ENCODE measurements at places on chromosomes 11 and 22.

GRCh38 chr11:129090056-129090455, 102.1 kb downstream of the ARHGAP32 start:
- DNase-seq: peak; percentile 21

DNA sequence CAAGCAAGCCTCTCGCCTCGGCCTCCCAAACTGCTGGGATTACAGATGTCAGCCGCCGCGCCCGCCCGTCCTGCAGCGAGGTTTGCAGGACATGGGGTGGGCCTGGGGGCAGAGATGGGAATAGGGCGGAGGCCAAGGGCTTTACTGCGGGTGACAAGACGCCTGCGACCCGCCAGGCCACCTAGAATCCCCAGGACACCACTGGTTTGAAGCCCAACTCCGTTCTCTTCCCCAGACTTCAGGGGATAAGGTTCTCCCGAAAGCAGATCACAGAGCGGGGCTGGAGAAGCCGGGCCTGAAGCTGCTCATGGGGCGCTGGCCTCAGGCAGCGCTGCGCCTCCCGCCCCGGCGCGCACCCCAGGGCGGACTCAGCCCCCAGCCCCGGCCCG, 354 bp downstream of the POLR2L start:
- DNase-seq: no peak

GRCh38 chr11:104432981-104433380, 269.0 kb upstream of the PDGFD start:
- DNase-seq: no peak

DNA sequence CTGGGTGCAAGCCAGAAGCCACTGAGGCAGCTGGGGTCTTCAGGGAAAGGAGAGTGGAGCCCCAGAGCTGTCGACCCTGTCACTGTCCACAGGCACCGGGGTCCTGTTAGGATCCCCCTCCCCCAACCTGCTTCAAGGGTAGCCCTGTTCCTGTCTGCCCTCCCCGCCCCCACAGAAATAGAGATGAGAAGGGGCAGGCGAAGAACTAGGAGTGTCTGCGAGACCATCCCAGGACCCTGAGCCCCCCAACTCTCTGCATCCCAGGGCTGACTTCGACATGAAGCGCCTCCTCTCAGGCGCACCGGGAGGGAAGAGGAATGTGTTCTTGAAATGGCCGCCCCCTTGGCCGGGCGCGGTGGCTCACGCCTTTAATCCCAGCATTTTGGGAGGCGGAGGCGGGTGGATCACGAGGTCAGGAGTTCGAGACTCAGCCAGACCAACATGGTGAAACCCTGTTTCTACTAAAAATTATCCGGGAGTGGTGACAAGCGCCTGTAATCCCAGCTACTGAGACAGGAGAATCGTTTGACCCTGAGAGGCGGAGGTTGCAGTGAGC, 607 bp upstream of the ZNF70 start:
- DNase-seq: no peak

DNA sequence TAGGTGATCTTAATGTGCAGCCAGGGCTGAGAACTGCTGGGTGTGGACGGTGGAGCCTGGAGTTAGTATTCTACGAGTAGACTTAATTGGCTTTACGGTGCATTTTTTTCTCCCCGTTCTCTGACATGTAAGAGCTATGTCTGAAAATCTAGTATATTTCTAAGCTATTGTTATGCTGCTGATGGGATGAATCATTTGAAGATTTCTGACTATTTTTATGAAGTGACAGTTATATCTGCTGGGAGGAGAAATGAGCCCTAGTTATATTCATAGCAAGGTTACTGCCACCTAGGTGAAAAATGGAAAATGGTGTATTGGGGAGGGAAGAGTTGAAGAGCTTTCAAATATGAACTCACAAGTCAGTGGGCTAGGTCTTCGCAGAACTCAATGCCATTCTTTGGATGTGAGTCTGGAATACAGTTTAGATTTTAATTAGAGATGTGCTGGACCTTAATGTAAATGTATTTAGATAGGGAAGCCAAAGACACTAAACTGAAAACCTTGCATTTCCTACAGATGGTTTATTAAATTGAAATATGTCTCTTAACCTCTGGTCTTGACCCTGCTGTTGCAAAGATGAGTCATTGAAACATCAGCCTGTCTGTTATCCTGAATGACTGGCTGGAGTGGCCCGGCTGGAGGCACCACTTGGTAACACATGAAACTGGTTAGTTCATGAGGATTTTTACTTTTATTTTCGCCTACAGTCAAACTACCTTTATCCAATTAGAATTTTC, 293.7 kb downstream of the DDX10 start:
- peak; percentile 36 for DNase-seq

DNA sequence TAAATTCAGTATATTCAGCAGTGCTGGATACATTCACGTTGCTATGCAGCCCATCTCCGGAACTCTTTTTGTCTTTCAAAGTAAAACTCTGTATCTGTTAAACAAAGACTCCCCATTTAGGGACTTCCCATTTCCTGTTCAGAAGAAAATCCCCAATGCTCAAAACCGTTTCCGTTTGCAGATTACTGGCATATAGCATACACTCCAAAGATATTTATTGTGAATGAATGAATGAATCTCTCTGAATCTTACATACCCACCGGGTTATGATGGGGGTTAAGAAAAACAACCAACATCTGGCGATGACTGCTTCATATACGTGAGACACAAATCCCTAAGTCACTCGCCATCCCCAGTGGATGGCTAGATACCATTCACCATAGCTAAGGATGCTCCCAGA, 1.6 kb downstream of the THY1 start:
- DNase-seq: no peak

DNA sequence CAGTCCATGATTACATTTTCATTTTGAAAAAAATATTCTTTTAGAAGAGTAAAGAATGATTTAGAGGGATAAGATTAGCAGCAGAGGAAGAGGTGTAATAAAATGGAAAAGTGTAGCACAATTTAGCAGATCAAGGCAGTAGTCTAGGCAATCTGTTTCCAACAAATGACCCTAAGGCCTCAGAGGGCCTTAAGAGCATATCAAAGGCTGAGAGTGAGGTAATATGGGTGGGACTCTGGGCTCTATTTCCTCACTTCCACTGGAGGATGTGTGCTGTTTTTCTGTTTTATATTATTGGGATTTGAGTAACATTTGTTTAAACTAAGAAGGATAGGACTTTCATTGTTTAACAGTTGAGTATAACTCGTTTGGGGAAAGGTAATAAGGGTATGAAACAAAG, 28.8 kb downstream of the CCDC81 start:
- no peak for DNase-seq

DNA sequence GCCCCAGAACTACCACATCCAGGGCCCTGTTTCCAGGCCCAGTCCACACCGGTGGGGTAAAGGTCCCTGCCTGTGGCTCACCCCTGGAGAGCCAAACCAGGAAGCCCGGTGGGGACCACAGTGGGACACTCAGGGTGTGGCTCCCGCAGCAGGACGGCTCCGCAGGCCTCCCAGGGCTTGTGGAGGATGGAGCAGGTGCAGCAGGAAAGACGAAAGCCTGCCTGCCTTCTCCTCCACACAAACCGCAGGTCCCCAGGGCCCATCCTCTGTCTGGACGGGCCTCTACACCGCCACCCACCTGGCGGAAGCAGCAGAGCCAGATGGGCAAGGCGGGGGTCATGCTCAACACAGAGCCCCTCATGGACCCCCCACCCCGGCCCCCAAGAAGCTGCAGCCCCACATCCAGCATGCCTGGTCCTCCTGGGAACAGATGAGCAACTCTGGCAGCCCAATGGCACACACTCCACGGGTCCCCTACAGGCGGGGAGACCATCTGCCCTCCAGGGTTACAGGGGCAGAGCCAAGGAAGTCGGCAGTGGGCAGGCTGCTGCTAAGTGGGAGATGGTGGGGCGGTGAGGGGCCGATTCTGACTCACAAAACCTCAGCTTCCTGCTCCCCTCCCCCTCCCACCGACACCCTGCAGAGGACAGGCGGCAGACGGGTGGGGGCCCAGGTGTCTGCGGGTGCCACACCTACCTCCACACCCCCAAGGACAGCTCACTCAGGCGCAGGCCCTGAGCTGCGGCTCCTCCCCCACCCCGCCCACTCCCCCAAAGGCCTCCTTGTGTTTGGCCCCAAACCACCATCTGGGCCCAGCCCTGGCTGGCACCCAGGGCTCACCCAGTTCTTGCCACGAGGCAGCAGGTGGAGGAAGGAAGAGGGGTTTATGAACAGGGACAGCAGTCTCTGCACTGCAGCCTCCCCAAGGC, 5.2 kb downstream of the SBF1 start:
- no peak for DNase-seq

DNA sequence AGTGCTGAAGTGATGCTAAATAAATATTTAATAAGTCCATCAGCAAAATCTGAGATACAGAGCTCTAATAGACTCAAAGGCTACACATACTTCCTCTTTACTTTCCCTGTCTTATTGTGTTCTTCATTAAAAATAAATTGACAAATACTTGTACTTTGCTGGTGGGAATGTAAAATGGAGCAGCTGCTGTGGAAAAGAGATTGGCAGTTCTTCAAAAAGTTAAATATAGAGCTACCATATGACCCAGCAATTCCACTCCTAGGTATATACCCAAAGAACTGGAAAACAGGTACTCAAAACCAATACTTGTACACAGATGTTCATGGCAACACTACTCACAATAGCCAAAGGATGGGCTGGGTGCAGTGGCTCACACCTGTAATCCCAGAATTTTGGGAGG, 76.0 kb downstream of the RBFOX2 start:
- DNase-seq: no peak

DNA sequence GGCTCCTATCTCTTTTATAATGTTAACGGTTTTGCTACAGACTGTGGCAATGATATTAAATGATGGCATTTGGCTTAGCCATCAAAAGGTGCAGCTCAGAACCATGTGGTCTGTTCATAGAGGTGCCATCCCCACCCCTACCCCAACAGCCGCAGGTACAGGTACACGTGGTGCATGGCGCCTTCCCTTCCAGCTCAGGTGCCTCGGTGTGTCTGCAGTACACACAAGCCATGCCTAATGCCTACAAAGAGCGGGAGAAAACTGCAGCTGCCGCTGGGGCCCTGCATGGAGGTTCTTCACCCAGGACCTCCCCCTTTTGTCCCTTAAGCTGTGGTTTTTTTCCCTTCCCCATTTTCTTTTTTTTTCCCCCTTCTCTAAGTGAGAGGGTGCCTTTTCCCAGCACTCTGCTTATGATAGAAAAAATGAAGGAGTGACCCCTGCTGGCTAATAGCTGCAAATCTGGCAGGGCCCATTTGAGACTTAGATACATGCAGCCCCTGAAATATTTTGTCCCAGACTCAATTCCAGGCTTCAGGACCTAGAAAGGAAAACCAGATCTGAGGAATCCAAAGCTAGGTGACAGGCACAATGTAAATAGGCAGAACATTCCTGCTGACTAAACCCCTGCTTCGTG, 6.5 kb downstream of the OR52M1 start:
- DNase-seq: no peak

DNA sequence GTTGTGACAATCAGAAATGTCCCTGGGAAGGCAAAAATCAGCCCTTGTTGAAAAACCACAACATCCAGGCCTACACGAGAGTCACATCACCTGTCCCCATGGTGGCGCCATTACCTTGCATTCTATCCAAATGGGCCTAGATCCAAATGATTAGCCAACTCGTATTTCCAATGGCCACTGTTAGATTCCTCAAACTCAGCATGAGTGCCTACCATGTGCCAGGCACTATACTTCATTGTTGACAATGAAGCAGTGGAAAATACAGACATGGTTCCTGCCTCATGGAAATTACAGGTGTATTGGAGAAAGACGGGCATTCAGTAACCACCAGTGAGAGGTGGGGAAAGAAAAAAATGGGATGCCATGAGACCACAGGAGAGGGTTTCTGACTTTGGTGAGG, 29.8 kb upstream of the CREB3L1 start:
- DNase-seq: no peak

DNA sequence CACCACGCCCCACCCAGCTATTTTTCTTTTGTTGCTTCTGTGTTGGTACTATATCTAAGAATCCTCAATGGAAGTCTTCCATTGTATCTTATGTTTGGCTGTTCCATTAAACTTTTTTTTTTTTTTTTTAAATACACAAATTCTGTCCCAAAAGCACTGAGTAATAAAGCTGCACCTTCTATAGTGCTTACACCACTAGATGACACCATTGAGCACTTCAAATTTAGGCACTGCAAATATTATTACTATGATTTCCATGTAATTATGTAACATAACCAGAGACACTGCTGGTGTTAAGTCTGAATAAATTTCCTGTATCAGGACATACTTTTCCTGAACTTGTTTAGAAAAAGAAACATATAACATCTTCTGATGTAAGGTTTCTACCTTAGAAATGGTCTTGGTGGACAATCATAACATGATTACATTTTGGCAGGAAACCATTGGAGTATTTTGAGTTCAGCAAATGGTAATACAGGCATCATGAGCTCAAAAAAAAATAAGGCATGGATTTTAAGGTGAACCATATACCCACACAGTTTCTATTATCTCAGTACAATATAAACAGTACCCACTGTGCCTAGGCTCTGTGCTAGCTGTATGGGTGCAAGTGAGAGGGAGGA, 110.5 kb downstream of the ATG16L2 start:
- peak; percentile 18 for DNase-seq

DNA sequence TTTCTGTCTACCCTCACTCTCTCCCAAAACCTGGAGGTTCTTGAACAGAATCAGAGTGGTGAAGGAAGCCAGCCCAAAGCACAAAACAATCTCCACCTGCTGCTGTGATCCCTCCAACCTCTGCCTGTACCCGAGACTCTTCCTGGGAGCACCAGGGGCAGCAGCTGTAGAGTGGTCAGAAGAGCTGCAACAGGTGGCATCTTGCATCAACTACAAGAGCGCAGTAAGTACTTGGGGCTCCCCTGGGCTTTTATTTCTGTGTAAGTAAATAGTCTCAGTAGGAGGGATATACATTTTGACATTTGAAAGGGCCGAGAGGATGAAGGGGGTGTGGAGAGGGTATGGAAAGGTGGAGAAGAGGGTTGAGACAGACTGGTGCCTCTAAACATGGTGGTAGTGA, 8.3 kb upstream of the UBQLNL start:
- DNase-seq: no peak

GRCh38 chr22:42797011-42797410, 60.1 kb downstream of the ARFGAP3 start:
- no peak for DNase-seq

- no peak for DNase-seq
Observed at GRCh38 chr22:35071784-35072183, 5.8 kb downstream of the ISX start.

DNA sequence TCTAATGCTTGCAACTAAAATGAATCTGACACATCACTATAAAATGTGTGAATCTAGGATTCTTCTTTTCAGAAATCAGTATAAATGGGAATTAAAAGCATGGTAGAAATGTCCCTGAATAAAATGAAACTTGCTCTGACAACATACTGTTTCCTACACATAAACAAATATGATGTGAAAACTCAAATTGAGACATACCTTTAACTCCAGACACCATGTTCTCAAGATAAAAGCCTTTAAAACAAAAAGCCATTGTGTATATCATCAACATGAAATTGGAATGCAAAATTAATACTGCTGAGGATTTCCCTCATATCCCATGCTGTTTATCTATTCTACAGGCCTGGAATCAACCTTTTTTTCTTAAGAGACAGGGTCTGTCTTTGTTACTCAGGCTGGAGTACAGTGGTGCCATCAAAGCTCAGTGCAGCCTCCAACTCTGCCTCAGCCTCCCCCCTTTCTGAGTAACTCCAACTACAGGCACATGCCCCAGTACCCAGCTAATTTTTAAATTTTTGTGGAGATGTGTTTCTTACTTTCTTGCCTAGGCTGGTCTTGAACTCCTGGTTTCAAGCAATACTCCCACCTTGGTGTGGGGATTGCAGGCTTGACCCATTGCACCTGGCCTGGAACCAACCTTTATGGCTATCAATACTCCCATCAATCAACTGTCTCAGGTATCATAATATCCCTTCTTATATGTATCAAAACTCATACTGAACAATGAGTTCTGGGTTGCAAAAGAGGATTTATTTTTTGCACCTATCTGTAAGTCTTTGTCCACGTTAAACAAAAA, 6.7 kb downstream of the TAF1D start:
- DNase-seq: no peak

Measured in fibroblast of skin of left biceps (primary cell).